ENCODE measurements at places on chromosomes 3 and 15.

GRCh38 chr15:66834881-66835878 lies 133.1 kb downstream of the SMAD6 start:
- H3K27me3 ChIP-seq = no peaks in the 10 kb centered on the region
- no peak overlapping the region for H3K4me3 ChIP-seq
- H3K4me1 ChIP-seq = peaks cover 12% of the 10 kb centered on the region
- H3K27ac ChIP-seq = no peak overlapping the region

DNA sequence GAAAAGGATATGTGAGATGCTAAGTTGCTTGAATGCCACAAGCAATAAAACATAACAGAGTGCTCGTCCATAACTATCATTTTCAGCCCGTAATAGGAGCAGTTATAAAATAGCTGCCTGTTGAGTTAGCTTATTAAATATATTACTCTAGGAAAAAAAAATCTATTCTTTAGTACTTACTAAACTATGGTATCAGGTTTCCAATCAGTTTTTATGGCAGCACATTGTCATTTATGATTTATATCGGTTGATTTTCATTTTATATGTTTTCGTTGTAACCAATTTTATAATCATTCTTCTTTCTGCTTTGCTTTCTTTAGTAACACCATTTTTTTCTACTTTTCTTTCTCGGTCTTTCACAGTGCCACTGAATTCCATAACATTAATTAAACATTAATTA lies 51.9 kb downstream of the SEMA6D start:
- H3K27ac ChIP-seq = no peak overlapping the region
- H3K36me3 ChIP-seq = peaks cover 66% of the 10 kb centered on the region
- H3K27me3 ChIP-seq = no peaks in the 10 kb centered on the region
- no peak overlapping the region for H3K4me3 ChIP-seq
- no peaks in the 10 kb centered on the region for H3K4me1 ChIP-seq

- no peak overlapping the region for H3K27ac ChIP-seq
- H3K4me3 ChIP-seq = no peak overlapping the region
- H3K27me3 ChIP-seq = no peaks in the 10 kb centered on the region
- H3K36me3 ChIP-seq = peaks cover 17% of the 10 kb centered on the region
Measured at GRCh38 chr15:49036650-49037545, 9.3 kb downstream of the SECISBP2L start.

GRCh38 chr15:45134682-45135604 lies 5.1 kb downstream of the DUOX1 start:
- H3K4me3 ChIP-seq = peak overlapping the region; percentile 26
- peaks cover 27% of the 10 kb centered on the region for H3K27me3 ChIP-seq
- H3K27ac ChIP-seq = no peak overlapping the region
- DNase-seq = no peak
- H3K36me3 ChIP-seq = no peaks in the 10 kb centered on the region
- H3K4me1 ChIP-seq = peaks cover 15% of the 10 kb centered on the region

- no peaks in the 10 kb centered on the region for H3K27me3 ChIP-seq
- no peaks in the 10 kb centered on the region for H3K36me3 ChIP-seq
- no peak for DNase-seq
- H3K4me3 ChIP-seq = no peak overlapping the region
Measured at GRCh38 chr3:171353423-171353822, 106.8 kb downstream of the TNIK start.

- H3K4me1 ChIP-seq = peaks cover 7% of the 10 kb centered on the region
- H3K27ac ChIP-seq = no peak overlapping the region
- no peaks in the 10 kb centered on the region for H3K36me3 ChIP-seq
- H3K4me3 ChIP-seq = no peak overlapping the region
- no peaks in the 10 kb centered on the region for H3K27me3 ChIP-seq
Measured at GRCh38 chr15:69319384-69320375, 21.0 kb downstream of the PAQR5 start.

- no peak overlapping the region for H3K27ac ChIP-seq
- H3K4me3 ChIP-seq = no peak overlapping the region
- H3K4me1 ChIP-seq = no peaks in the 10 kb centered on the region
- DNase-seq = no peak
Measured at GRCh38 chr3:127215714-127216414, 22.9 kb downstream of the PRR23E start.

DNA sequence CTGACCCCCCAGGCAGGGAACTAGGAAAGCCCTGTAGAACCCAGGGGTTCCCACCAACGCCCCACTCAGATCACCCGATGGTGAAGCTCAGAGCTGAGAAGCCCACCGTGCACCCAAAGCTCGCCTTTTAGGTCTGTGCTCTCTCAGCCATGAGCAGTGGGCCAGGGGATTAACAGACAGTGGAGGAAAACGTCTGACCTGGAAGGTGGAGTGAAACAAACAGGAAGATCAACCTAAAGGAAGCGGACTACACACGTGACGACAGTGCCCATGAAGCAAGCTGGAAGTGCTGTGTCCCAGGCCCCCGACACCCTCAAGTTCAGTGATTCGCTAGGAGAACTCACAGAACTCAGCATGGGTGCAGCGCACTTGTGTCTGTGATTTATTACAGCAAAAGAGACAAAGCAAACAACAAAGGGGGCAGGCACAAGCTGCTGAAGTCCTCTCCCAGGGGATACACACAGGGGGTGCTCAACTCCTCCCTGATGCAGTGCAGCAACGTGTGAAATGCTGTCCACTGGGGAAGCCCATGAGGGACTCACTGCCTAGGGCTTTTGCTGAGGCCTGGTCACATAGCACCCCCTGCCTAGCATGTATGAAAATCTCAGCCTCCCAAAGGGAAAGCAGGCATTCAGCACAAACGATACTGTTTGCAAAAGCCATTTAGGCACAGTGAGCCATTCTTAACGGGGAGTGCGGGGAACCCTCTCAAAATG lies 43.5 kb downstream of the CFAP92 start:
- no peak overlapping the region for H3K27ac ChIP-seq
- H3K27me3 ChIP-seq = no peaks in the 10 kb centered on the region
- DNase-seq = no peak
- H3K36me3 ChIP-seq = no peaks in the 10 kb centered on the region
- no peak overlapping the region for H3K4me3 ChIP-seq

- H3K27ac ChIP-seq = no peak overlapping the region
- no peaks in the 10 kb centered on the region for H3K4me1 ChIP-seq
- DNase-seq = peak; percentile 24
- H3K4me3 ChIP-seq = no peak overlapping the region
- H3K36me3 ChIP-seq = no peaks in the 10 kb centered on the region
Measured at GRCh38 chr3:46245146-46245545, 2.9 kb downstream of the CCR3 start.

DNA sequence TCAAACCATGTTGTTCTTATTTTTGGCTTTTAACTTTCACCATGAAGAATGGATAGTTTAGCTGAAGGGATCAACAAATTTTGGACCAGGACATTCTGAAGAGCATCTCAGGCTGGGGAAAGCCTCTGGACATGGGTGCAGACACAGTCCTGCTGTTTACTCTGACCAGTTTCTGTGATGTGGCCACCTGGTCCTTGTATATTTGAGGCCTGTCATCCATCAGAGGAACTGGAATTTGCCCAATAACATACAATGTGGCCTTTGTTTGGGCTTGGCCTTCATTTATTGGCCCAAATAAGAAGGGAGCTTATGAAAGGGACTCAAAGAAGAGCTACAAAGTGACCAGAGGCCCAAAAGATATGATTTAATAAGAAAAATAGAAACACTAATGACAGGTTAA lies 127.9 kb downstream of the MYRIP start:
- peaks cover 25% of the 10 kb centered on the region for H3K4me1 ChIP-seq
- DNase-seq = no peak
- H3K27me3 ChIP-seq = no peaks in the 10 kb centered on the region
- no peak overlapping the region for H3K4me3 ChIP-seq

DNA sequence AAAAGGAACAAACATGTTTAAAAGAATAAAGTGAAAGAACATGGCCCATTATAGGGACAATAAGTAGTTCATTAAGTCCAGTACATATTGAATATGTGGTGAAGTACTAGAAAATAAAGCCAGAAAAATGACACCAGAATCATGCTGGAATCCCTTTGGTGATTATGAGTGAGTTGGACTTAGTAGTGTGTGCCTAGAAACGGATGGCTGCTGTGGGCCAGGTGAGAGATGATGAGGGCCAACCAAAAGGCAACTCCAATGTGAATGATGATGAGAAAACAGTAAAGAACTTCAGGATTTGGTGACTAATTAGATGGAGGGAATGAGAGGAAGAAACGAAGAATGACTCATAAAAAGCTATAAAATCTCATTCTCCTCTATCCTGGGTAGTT lies 3.3 kb downstream of the CRYGS start:
- no peak overlapping the region for H3K4me3 ChIP-seq
- no peaks in the 10 kb centered on the region for H3K36me3 ChIP-seq
- no peak for DNase-seq
- H3K27me3 ChIP-seq = no peaks in the 10 kb centered on the region

- no peaks in the 10 kb centered on the region for H3K4me1 ChIP-seq
- no peak overlapping the region for H3K27ac ChIP-seq
- no peak for DNase-seq
- no peaks in the 10 kb centered on the region for H3K27me3 ChIP-seq
Measured at GRCh38 chr3:34973586-34973985, 665.7 kb upstream of the ARPP21 start.

DNA sequence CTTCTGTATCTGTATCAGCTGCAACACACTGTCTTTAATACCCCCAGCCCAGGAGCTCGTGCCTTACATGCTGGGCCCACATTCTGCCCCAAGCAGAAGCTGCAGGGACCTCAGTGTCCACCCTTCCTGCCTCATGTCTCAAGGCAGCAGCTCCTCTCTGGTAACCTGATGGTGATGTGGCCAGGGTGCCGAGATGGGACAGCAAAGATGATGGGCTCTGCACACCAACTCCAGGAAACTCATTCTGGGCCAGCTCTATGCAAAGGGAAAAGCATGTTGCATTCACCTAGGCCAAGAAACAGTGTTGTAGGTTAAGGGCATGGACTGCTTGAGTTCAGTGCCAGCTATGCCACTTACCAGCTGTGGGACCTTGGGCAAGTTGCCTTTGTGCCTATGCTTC lies 79.5 kb upstream of the PRR23C start:
- no peaks in the 10 kb centered on the region for H3K4me1 ChIP-seq
- no peak overlapping the region for H3K27ac ChIP-seq
- DNase-seq = peak; percentile 82
- H3K27me3 ChIP-seq = no peaks in the 10 kb centered on the region
- no peaks in the 10 kb centered on the region for H3K36me3 ChIP-seq
- no peak overlapping the region for H3K4me3 ChIP-seq

- no peaks in the 10 kb centered on the region for H3K36me3 ChIP-seq
- no peak overlapping the region for H3K4me3 ChIP-seq
- no peak for DNase-seq
Measured at GRCh38 chr3:46904303-46905212, 27.0 kb downstream of the PTH1R start.

DNA sequence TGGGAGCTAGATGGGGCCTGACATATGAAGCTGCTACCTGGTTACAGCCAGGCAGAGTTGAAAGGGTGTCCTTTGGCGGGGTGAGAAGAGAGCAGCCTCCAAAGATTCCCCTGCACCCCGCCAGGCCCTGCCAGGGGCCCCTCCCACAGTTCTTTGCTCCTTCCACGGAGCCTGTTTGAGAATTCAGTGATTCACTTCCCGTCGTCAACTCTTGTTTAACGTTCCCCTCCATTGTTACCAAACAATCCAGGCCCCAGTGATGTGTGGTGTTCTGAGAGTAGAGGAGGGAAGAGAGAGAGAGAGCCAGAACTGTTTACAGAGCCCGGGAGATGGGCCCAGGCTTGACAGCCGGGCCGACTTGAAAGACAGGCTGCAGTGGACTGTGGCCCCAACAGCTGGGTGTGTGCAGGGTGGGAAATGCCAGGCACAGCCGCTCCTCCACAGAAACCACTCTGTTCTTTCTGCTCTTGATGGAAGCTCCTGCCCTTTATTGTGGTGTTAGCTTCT lies 81.5 kb downstream of the SMAD3 start:
- peak overlapping the region; percentile 86 for H3K27ac ChIP-seq
- H3K4me3 ChIP-seq = no peak overlapping the region
- H3K27me3 ChIP-seq = no peaks in the 10 kb centered on the region
- no peaks in the 10 kb centered on the region for H3K36me3 ChIP-seq
- H3K4me1 ChIP-seq = peaks cover 88% of the 10 kb centered on the region

DNA sequence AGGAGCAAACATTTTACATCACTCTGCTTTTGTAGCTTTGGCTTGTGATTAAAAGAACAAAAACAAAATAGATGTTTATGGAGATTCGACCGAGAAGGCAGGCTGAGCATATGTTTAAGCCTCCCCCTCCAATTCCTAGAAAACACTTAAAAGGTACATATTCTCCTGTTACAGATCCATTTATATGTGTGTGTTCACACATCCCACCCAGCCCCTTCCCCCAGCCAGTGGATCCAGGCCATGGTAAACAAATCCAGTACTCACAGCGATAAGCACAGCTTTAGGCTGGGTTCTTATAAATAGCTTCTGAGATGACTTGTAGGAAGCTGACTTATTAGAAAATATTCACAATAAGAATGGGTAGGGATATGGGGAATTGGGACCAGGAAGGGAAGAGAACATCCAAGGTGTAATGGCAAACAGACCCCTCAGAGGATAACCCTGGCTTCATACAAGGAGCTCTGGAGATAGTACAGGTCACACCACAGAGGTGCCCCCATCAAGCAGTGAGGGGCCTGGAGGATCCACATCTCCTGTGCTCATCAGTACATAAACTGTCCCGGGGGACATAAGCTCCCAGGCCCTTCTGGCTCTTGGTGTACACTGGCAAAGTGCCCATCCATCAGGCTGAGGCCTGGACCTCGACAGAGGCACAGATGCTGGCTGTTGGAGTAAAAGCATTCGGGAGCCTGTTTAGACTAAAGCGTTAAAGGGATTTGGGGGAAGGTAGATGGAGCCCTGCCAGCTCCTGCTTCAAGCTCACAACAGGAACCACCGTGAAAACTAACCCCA lies 70.0 kb upstream of the UBE2E1 start:
- no peak overlapping the region for H3K4me3 ChIP-seq
- no peaks in the 10 kb centered on the region for H3K27me3 ChIP-seq
- H3K36me3 ChIP-seq = no peaks in the 10 kb centered on the region
- DNase-seq = no peak
- no peak overlapping the region for H3K27ac ChIP-seq

DNA sequence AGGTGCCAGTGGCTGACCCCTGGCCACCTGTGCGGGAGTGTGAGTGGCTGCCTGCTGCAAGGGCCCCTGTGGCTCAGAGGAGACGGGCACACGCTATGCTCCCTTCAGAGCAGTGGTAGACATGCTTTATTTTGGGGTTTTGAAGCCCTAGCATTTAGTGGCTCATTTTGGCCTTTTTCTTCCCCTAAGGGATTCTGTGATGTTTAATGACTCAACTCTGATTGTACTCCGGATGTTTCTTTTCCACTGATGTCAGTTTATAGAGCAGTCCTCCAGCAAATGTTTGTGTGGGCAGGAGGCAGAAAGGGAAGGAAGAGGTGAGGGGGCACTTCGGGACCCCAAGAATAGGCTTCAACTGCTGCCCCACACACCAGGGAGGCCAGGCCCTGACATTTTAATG lies 288.9 kb upstream of the C2CD4B start:
- no peak for DNase-seq
- no peaks in the 10 kb centered on the region for H3K27me3 ChIP-seq
- peaks cover 26% of the 10 kb centered on the region for H3K4me1 ChIP-seq
- H3K27ac ChIP-seq = peak overlapping the region; percentile 39

DNA sequence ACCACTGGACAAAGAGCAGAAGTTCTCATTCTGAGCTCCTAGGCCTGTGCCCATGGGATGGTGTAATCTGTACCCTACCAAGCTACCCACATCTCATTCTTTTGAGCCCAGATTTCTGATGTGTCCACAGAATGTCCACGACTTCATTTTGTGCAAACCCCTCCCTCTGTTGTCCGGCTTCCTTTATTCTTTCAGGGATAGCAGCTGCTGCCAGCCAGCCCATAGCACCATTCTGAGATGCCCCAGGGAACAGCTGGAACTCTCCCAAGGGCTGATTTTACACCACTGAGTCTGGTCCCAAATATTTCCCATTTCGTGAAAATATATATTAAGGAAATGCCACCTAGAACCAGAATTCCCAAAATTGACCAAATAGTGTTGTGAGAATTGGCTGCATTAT lies 236.6 kb downstream of the SATB1 start:
- no peaks in the 10 kb centered on the region for H3K27me3 ChIP-seq
- no peak overlapping the region for H3K4me3 ChIP-seq
- no peaks in the 10 kb centered on the region for H3K4me1 ChIP-seq
- H3K36me3 ChIP-seq = no peaks in the 10 kb centered on the region
- DNase-seq = no peak
